ENCODE measurements at places on chromosomes 12 and 14.

GRCh38 chr12:126773012-126773411 is 1494.0 kb upstream of the TMEM132C start:
- DNase-seq: no peak

DNA sequence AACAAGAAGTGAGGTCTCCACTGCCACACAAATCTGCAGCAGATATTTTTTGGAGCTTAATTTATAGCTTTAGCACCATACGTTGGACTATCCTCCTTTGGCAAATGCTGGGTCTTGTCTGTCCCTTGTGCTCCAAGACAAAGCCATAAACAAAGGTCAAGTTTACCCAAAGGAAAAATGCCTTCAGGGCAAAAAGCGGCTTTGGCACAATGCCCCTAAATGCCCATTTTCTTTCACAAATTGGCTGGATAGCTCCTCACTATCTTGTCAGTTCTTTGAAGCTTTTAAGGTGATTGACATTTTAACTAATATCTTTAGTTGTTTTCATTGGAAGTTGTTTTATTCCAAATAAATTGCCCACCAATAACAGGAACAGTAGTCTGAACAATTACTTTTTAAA is 59.6 kb downstream of the EML5 start:
- DNase-seq: no peak

DNA sequence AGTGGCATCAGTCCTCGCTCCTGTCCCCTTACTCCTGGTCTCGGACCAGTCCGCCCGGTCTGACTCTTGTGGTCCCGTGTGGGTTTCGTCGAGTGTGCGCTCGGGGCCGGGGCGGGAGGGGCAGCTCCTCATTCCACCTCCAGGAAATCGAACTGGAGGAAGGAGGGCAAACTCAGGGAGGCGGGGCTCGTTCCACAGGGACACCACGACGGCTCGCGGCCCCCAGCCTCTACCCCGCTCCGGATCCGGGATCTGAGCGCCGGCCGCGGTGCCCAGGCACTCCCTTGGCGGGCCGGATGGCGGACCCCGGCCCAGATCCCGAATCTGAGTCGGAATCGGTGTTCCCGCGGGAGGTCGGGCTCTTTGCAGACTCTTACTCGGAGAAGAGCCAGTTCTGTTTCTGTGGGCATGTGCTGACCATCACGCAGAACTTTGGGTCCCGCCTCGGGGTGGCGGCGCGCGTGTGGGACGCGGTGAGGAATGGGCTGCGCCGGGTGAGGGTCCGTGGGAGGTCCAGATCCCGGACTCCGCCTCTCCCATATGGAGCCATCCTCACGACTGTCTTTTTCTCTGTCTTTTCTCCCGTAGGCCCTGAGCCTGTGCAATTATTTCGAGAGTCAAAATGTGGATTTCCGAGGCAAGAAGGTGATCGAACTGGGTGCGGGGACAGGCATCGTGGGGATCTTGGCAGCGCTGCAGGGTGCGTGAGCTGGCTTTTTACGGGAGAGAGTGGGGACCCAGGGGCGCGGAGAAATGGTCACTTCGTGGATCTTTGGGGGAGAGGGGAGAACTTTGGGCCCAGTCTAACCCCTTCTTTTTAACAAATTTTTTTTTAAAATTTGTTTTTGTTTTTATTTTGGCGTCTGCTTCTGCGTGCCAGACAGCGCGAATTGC is at the start of gene EEF1AKMT3:
Gene EEF1AKMT3 (plus strand): TSS at position 186 of the 894 bp plus-strand sequence. CDS start 111 bp downstream, at position 297.
- no peak for DNase-seq

- no peak for DNase-seq
Observed at GRCh38 chr14:58563978-58564377, 73.8 kb upstream of the DACT1 start.

DNA sequence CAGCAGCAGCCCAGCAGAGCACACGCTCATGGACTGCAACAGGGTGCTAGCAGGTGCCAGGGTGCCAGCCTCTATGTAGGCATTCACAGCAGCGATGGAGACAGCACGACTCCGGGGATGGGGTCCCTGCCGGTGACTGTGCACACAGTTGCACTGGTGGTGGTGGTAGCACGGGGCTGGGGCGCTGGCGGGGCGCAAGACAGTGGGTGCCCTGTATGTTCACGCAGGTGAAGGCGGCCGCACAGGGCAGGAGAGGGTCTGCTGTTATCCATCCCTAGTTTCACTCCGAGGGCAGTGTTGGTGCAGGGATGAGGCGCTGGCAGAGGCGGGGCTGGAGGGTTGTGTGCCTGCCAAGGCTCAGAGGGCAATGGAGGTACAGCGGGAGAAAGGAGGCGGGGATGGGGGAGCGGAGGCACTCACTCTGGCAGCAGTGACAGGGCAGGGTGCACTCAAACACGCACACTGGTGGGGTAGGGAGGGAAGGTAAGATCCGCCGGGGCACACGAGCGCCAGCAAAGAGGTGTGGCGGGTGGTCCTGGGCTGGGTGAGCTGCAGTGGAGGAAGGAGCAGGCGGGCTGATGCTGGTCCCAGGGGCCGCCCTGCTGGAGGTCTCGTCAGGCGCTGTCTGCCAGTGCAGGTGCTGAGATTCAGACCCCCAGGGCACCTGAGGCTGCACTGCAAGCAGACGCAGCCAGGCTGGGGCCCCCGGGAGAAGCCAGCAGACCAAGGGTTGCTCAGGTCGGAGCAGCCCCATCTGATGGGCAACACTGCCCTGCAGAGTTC is 76.7 kb downstream of the GALC start:
- DNase-seq: no peak

- DNase-seq: no peak
Observed at GRCh38 chr14:99644723-99645544, at the start of gene HHIPL1. HHIPL1 (plus strand) TSS chr14:99645129; CDS start chr14:99645208, 79 bp downstream.

All from stimulated activated CD8-positive, alpha-beta memory T cell treated with anti-CD3 and anti-CD28 coated beads, Interleukin-4, amount 100 ng/mL, for 1 hour (primary cell).